ENCODE measurements at places on chromosomes 13 and 19.

GRCh38 chr13:101523154-101524131 lies 71.0 kb downstream of the ITGBL1 start:
- DNase-seq: peak; percentile 92

DNA sequence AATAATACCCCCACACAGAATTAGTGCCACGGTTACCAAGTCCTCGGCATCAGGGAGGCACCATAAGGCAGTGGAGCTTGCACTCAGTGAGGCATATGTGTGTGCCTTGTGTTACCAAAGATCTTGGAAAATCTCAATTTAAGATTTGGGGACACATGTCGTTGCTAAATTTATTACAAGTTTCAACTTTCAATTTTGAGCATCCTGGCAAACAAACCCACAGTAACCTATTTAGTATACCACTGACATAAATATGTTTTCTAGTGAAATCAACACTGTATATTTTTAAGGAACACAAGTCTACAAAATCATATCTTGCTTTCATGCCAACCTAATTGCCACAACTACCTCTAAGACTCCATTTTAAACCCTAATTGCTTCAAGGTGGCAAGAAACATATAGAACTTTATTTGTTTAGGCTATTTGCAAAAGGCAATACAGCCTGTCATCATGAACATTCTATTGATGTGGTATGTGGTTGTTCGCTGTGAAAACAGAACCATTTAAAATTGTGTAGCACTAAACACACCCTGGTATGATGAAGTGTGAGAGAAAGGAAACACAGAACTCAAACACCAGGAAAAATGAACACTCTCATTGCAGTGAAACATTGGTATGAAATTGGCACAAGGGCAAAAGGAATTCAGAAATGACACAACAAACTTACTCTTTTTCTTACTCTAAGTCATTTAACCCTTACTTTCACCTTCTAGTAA lies 531.1 kb downstream of the IRS2 start:
- DNase-seq: no peak

GRCh38 chr13:90105276-90105675 lies 1242.2 kb upstream of the MIR17HG start:
- DNase-seq: peak; percentile 71

DNA sequence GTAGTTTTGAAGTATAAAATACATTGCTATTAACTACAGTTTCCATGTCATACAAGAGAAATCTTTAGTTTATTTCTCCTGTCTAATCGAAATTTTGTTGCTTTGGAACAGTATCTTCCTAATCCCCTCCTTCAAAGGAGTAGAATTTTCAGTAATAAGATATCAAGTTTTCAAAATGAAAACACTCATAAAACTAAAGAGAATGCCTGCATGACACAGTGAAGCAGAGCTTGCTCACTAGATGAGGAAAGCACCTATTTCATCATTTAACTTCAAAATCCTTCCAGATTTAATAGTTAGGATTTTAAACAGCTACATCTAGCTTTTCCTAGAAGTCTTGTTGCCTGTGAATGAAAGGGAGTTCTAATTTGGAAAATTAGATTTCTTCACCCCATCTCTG lies 80.8 kb downstream of the TNFSF11 start:
- no peak for DNase-seq

- DNase-seq: no peak
These were observed 5.0 kb upstream of the CCDC194 start for GRCh38 chr19:17398902-17399527.

DNA sequence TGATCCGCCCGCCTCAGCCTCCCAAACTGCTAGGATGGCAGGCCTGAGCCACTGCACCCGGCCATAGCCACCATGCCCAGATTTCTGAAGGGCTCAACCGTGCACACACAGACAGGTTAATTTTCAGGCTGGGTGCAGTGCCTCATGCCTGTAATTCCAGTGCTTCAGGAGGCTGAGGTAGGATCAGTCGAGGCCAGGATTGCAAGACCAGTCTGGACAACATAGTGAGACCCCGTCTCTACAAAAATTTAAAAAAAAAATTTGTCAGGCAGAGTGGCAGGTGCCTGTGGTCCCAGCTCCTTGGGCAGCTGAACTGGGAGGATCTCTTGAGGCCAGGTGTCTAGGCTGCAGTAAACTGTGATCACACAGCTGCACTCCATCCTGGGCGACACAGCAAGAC lies 7.6 kb downstream of the TIMM13 start:
- no peak for DNase-seq

- no peak for DNase-seq
These were observed 41.9 kb downstream of the SKA3 start for GRCh38 chr13:21134475-21134874.

GRCh38 chr13:37290716-37291505 lies 185.4 kb upstream of the CSNK1A1L start:
- DNase-seq: no peak

- no peak for DNase-seq
These were observed 163.5 kb downstream of the COG6 start for GRCh38 chr13:39818953-39819352.

DNA sequence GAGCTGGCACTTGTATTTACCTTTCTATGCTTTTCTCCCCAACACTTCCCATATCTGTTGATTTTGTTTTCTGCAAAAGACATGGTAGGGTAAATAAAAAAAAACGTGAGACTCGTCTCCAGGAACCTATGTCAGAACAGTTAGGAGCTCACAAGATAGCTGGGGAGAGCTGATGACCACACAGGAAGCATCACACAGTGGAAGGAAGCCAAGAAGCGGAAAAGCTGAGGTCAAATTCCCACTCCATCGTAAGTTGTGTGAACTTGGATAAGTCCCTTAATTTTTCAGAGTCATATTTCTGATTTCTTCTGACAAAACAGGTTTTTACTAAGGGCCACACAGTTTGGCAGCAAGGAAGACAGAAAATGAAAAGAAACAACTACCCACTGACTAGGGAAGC lies 199.6 kb downstream of the KLF5 start:
- DNase-seq: no peak

GRCh38 chr13:42394361-42394708 lies 122.4 kb downstream of the AKAP11 start:
- DNase-seq: no peak

DNA sequence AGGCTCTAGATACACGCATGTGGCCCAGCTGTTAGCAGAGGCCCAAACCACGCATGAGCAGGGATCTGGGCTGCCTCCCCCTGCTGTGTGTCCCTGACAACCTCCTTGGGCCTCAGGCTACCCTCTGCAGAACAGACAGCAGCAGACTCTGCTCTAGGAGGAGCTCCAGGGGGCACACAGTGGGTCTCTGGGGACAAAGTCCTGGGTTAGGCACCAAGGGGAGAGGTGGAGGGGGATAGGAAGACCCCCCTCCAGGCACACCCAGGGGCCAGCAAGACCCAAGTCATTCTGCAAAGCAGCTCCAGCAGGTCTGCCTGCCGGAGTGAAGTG lies 8.0 kb downstream of the TINCR start:
- no peak for DNase-seq

DNA sequence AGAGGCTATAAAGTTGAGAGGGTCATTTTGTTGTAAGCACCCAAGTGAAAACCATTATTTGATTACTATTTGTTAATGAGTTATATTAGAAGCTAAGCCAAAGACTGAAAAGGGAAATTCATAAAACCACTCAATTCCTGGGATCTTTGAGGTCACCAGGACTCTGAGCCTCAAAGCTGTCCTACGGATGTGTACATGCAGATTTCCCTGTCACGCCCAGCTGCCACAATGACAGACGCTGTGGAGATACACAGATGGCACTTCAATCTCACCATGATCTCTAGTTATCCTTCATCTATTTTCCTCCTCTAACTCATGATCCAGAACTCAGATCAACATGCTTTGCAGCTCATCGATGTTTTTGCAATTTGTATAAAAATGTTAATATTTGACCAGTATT lies 403.5 kb upstream of the MIR17HG start:
- no peak for DNase-seq

- DNase-seq: no peak
These were observed at the start of gene CYP2S1 for GRCh38 chr19:41192574-41193429. CYP2S1 (plus strand) TSS chr19:41193219; CDS start chr19:41193265, 46 bp downstream.

DNA sequence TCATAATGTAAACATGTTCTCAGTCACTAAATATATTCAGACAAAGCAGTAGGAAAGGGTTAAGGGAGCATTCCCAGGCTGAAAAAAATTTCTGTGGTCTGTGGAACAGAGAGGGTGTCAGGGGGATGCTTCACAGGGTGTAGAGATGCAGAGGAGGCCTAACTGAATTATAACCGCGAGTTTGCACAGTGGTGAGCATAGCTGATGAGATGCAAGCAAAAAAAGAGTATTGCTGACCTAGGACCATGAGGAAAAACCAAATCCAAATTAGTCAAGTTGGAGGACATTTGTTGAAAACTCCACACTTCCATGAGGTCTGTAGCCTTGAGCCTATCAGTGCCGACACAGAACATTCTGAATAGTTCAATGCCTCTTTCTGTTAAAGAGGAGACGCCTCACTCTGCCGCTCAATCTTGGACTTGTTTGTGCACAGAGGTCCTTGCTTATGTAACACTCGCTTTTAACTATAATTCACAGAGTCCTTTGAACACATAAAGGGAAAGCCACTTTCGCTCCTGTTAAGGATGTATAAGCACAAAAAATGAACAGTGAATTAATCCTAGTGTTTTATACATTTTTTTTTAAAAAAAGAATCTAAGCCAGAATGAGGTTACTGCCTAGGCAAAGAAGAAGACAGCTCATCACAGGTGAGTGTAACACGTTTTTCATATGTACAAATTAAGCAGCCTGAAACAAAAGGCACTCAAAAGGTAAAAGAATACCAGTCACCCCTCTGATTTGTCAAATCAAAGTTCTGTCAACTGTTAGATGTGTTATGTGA lies 25.8 kb upstream of the INTS6 start:
- DNase-seq: no peak

GRCh38 chr13:98825659-98826058 lies 73.2 kb upstream of the SLC15A1 start:
- DNase-seq: no peak

DNA sequence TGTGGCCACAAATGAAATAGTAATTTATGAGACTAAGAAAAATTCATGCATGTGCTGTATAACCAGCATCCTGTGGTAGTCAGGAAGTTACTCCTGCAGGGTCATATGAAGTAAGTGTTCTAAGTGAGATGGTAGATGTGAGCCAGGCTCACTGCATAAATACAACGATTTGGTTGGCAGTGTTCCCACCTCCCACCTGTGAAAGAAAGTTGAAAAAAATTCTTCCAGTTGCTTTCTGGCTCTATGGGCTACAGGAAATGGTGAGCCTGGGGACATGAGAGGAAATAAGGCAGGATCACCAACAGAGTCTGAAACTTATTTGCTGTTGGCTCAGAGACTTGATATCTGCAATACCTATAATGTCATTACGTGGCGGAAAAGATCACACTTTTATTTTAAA lies 301.7 kb upstream of the SPRY2 start:
- DNase-seq: no peak

GRCh38 chr19:19506592-19506991 lies 8.8 kb downstream of the TSSK6 start:
- no peak for DNase-seq

GRCh38 chr19:48480558-48481500 lies 11.7 kb downstream of the CYTH2 start:
- peak; percentile 62 for DNase-seq

- no peak for DNase-seq
These were observed 343.1 kb upstream of the ARGLU1 start for GRCh38 chr13:106911020-106911419.

- DNase-seq: no peak
These were observed 56.9 kb upstream of the SLC15A1 start for GRCh38 chr13:98809345-98809777.

DNA sequence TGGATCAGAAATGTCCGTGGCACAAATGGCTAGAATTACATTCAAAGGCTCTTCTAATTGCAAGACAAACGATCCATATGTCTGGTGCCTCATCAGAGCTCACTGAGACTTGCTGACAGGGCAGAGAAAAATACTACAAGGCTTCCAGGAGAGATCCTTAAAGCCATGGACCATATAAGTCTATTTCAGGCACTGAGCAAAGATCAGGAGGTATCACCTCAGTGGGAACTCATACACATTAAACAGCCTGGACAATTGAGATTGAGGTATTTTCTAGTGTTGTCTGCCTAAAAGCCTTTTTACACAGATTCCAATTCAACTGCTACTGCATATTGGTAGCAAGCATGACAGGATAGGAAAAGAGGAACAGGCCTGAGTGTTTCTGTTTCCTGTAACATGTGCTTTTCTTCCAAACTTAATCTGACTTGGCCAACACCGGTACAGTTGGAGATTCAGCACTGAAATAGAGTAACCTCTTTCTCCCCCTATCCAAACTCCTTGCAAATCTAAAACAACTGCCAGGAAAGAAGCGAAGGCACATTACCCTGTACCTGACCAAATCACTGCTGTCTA lies 65.9 kb downstream of the SERP2 start:
- no peak for DNase-seq

GRCh38 chr13:53048880-53049279 lies 20.3 kb downstream of the OLFM4 start:
- no peak for DNase-seq

GRCh38 chr13:25910991-25911419 lies 140.8 kb downstream of the SHISA2 start:
- DNase-seq: no peak

DNA sequence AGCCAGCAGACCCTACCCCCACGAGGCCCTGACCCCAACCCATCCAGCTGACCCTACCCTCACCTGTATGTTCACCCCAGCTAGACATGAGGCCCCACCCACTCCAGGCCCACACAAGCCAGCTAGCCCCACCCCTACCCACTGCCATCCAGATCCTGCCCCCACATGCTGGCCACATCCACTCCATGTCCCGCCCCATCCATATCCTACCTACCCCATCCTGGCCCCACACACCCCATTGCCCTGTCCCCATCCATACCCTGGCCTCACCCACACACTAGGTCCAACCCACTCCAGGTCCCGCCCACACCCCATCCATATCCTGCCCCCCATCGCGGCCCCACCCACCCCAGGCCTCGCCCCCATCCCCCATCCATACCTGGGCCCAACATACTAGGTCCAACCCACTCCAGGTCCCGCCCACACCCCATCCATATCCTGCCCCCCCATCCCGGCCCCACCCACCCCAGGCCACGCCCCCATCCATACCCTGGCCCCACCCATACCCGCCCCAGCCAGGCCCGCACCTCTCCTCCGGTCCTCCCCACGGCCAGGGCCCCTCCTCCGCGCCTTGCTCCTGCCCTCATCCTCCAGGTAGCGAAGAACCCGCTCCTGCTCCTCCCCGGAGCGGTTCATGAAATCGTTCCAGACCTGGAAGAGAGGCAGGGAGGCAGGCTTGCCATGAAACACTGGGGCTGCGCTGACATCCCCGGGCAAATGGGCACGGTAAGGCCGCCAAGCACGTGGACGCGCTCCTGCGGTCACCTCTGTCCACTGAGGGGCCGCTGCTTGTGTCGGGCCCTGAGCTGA lies 7.2 kb downstream of the RNU6-9 start:
- no peak for DNase-seq

Measured in fibroblast of skin of back (primary cell).